ENCODE measurements at places on chromosomes 16 and 17.
A peak's percentile ranks its signal among the peaks of the same experiment; 100 is the strongest.

GRCh38 chr16:87757841-87758426, 7.9 kb downstream of the KLHDC4 start:
- no peak for DNase-seq

DNA sequence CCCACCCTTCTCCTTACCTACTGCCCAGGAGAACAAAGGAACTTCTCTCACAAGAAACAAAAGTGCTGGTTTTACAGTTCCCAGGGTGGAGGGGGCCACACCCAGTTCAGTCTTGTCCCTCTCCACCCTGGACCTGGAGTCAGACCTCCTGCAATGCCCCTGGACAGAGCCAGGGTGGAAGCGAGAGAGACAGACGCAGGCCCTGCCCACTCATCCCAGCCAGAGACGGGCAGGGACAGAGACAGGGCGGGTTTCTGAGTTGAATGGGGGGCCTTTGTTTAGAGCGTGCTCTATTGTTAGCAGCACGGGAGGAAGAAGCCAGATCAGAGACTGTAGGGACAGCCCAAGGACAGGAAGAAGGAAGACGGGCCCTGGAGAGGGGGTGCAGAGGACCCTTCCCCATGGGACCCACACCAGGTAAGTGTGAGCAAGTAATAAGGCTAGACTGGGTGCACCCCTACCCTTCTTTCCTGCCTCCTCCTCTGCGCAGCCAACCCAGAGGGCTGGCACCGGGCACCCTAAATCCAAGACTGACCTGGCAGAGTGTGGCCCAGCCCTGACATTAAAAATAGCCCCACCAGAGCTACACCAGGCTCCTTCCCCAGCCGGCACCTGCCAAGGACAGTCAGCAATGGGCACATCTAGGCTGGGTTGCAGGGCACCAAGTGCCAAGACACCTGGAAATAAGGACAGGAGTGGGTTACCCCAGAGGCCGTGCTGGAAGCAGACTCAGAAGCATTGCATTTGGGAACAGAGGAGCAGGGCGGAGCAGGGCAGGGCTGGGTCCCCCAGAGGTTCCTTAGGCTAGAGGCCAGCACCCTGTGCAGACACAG, 10.9 kb downstream of the JUP start:
- DNase-seq = no peak

DNA sequence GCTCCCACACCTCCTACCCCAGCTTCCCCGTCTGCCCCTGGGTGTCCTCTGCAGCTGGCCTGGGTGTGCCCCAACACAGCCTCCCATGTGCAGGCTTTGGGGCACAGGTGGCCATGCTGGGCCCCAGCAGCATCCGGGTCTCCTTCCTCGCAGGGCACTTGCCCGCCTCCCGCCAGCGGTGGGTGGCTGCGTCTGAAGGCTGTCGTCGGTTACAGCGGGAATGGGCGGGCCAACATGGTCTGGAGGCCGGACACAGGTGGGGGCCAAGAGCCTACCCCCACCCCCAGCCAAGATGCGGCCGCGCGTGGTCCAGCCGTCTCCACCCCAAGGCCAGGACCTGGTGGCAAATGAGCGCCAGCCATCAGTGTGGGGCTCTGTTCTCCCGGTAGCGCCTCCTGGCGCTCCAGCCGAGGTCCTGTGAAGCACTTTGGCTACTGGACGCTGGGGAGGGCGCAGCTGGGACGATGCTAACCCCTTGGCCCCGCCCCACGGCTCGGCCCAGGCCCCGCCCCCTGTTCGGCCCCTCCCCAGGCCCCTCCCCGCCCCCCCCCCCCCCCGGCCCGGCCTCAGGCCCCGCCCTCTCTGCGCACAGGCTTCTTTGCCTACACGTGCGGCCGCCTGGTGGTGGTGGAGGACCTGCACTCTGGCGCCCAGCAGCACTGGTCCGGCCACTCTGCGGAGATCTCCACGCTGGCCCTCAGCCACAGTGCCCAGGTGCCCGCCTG, 7.3 kb upstream of the RHOT2 start:
- peak; percentile 87 for DNase-seq

DNA sequence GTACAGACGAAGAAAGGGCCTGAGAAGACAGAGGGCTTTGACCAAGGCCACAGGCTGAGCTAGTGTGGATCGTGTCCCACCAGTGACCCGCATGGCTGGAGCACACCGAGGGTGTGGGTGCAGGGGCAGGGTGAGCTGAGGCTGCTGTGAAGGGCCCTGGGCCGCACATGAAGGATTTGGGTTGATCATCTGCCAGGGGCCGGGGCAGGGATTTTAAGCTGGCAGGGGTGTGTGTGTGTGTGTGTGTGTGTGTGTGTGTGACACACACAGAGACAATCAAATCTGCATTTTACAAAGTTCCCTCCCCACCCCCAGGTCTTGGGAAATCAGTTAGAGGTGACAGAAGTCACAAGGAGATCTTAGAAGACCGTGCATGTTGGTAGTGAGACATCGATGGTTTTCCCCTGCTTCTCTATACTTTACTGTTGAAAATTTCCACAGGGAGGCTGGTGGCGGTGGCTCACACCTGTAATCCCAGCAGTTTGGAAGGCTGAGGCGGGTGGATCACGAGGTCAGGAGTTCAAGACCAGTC, 65.2 kb downstream of the SRCIN1 start:
- no peak for DNase-seq

DNA sequence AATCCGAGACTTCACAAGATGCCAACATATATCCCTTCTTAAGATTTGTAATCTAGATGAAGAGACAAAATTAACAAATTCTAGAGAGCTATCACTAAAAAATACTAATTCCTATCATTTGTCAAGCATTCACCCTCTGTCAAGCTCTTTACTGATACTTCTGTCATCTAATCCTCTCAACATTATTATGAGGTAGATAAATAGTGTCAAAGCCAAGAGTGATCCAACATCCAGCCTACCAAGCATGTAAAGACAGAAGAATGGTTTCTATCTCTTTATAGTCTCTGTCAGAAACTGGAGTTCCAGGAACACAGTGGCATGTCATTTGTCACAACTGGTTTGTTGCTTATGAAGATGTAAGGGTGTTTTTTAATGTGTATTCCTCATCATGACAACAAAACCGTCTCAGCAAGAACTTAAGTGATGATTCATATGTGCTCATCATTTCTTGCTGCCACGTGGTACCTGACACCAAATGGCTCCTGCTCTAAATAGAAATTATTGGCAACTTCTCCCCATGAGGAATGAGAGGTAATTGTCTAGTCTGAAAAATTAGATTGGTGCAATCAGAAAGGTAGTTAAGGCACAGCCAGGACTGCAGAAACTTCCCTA, 196.8 kb downstream of the TOX3 start:
- no peak for DNase-seq

DNA sequence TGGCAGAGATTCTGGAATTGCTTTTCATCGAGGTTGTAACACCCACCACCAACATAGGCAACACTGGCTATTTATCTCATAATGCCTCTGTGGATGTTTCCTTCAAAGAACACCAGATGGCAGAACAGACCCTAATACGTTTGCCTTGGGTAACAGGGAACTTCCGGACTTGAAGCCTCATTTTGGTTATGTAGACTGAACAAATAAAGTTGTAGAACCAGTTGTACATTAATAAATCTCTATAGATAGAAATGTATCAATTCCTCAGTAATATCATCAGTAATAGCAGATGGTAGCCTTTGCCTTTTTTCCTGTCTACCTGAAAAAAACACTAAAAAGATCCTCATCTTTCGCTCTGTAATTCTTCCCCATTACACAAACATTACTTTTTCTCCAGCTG, 25.9 kb upstream of the APOH start:
- DNase-seq = no peak

DNA sequence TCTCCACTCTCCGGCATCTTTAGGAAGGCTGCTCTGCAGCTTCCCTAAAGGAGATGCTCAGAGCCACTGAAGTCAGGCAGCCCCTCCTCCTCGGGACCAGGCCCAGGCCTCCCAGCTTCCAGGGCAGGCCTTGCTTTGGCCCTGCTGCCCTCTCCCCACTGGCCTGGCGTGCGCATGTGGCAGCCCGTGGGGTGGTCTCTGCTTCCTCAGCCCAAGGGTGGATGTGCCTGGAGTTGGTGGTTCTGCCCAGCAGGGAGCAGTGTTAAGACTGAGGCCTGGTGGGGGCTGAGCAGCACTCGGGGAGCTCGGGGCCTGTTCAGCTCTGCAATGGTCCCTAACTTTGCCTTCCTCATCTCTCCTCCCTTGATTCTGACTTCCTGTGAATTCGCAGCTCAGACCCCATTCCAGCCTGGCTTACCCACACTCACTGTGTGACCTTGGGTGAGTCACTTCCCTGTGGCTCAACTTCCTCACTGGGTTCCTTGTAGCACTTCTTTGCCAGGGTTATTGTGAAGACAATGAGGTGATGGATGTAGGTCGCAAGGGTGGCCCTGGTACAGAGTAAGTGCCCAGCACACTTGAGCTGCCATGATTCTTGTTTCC, 63.2 kb downstream of the NKD1 start:
- no peak for DNase-seq

DNA sequence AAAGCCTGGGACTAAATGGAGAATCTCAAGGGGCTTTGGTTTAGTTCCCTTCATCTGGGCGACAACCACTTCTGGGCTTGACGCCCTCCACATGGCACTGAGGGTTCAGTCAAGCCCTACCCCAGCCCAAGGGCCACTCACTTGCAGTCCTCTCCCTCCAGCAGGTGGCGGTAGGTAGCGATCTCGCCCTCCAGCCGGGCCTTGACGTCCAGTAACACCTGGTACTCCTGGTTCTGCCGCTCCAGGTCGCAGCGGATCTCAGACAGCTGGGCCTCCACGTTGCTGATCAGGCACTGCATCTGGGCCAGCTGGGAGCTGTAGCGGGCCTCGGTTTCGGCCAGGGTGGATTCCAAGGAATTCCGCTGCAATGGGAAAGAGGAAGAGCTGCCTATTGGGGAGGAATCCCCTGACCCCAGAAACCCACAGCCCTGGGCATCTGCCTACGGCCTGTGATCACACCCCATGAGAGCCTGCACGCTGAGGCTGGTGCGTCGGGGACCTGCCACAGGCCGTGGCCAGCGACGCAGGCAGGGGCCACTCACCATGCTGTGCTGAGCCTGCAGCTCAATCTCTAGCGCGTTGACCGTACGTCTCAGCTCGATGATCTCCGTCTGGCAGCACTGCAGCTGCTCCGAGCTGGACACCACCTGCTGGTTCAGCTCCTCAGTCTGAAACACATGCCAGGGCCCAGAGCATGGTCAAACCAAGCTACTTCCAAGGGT, 2.7 kb downstream of the KRT36 start:
- peak; percentile 28 for DNase-seq

DNA sequence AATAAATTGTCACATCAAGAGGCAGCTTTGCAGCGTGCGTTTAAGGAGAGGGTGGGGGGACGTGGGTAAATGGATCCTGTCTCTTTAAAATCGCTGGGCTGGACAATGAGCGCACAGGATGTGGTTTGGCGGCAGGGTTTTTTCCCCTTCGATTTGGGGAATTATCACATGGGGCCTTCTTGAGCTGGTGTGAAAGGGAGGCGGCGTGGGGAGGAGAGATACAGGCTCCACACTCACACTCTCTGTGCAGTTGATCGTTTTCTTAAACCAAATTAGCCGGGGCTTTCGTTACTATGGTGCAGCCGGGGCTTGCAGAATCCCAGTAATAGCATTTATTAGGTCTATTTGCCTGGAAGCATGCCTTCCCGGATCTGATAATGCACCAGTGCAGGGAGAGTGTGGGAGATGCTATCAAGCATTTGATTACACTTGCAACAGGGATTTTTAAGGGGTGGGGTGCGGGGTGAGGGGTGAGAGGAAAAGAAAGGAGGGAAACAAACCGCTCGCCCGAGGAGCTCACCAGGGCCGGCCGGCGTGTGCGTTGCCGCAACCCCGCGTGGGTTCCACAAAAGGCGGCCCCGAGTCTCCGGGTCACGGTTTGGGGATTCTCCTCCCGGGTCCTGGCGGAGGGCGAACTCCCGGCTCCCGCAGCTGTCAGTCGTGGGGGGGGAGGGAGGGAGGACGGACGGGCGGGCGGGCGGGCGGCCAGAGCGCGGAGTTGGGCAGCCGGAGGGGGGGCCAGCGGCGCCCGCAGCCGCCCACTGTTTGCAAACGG, 58.8 kb upstream of the GSE1 start:
- DNase-seq = peak; percentile 83

All from left hindlimb (tissue), 1 donor.